ENCODE measurements at places on chromosomes 11 and 22. TPM values are rescaled to one million over a fixed set of nuclear protein-coding genes. Genes with fewer than 3 reads are reported as not detected.

Gene IL10RA
- not detected for total RNA-seq

Gene OR51A4
- total RNA-seq, result not detected

Gene MUC5B
- not detected for total RNA-seq

Gene CRYBB3
- not detected for total RNA-seq

Gene LARGE2
- total RNA-seq, result 0.17 TPM

Gene SMIM38
- 0.15 TPM for total RNA-seq

Gene ANGPTL5
- total RNA-seq, result not detected

Gene ANKRD49
- total RNA-seq, result 5.4 TPM

Gene PLEKHA7
- 3.1 TPM for total RNA-seq

Gene PKNOX2
- total RNA-seq, result 0.84 TPM

Gene PRR33
- total RNA-seq, result not detected

All from bronchus fibroblast of lung (primary cell).